ENCODE measurements at places on chromosomes 7 and 10.

DNA sequence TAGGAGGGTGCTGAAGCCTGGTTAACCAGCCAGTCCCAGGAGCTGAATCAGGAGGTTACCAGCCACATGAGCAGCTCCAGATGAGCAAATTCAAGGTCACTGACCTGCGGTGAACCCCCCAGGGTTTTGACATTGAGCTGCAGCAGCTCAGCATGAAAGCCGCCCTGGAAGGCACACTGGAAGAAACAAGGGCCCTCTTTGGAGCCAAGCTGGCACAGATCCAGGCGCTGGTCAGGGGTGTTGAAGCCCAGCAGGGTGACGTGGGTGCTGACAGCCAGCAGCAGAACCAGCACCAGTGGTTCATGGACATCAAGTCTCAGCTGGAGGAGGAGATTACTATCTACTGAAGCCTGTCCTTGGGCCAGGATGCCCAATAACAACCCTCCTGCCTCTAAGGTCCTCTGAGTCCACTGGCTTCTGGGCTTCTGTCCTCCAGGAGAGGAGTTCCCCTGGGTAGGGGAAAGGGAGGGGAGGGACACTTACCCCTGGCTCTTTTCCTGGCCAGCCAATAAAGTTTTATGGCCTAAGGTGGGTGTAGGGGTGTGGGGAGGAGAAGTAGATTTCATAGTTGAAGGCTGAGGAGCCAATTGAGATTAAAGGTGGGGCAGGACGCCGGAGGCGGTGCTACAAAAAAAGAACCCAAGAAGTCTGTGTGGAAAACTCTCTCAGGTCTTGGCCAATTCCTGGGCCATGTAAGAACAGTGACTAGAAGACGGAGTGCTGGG lies 29.4 kb upstream of the ATOH7 start:
- no peak for DNase-seq

DNA sequence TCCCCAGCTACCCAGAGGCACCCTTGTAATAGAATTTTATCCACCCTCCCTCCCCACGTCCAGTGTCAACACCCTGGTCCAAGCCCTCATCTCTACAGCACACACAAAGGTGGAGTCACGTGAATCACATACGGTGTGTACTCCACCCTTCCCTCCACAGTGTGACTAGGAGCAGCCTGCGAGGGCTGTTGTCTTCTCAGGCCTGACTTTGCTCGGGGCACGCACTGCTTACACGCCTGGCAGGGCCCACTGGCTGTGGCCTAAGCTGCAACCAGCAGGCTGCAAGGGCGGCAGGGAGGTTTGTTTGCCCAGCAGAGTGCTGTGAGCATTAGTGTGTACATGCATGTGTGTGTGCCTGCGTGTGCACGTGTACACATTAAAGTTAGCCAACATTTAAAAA lies 93.7 kb downstream of the COBL start:
- DNase-seq: no peak

DNA sequence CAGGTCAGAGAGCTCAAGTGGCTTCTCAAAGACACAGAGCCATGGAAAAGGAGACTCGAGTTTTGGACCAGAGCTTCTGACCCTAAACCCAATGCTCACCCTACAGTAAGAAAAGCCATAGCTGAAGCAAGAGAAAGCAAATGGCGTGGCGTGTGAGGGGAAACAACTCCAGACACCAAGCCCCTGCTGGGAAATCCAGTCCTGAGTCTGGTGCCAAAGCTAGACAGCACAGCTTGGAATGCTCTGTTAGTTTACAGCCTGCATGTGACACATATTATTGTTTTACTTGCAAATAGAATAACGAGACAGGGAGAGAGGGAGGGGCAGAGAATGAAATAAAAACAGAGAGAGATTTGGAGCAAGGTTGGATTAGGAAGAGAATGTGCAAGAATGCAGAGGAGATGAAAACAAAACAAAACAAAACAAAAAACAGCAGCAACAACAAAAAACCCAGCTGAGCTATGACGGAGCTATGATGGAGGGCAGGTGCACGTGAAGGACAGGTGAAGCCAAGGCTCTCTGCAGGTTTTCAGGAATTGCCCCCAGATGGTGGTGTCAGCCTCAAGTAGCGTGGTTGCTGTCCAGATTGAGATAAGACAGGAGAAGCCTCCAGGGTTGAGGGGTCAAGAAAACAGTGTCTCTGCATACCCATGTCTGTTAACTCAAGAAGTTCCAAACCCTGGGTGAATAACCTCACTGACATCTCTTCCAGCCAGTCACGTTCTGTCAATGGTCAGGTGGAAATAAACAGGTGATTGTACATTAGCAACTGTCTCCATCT lies 69.7 kb upstream of the LRRC18 start:
- DNase-seq: no peak

GRCh38 chr7:101453617-101454016 lies 90.9 kb downstream of the COL26A1 start:
- DNase-seq: peak; percentile 36

GRCh38 chr7:139620676-139621344 lies 97.3 kb downstream of the CLEC2L start:
- peak; percentile 16 for DNase-seq

DNA sequence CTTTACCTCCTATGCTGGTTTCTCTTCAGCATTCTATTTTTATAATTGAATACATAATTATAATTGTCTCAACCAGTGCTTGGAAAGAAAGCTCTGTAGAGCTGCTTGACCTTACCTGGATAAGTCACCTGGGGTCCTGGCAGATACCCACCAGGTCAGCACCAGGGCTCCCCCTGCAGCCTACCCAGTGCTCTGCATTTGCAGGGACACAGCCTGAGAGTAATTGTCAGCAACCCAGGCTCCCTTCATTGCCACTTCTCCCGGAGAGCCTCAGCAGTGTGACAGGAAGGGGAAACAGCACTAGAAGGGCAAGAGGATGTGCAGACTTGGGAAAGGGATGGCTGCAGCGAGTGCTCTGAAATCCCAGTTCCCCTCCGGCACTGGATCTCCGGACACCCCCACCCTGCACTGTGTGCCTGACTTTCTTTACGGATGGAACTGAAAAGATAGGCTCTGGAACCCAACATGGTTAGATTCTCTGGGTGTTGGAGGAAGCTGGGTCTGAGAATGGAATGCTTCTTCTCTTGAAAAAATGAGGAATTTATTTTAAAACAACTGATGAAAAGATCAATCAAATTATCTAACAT lies 11.4 kb upstream of the PAX4 start:
- DNase-seq: no peak

- DNase-seq: no peak
Measured at GRCh38 chr7:67950321-67951083, 953.9 kb downstream of the TYW1 start.

- DNase-seq: no peak
Measured at GRCh38 chr7:1058821-1059199, 14.5 kb downstream of the GPR146 start.

GRCh38 chr10:50653142-50653541 lies 29.4 kb upstream of the SGMS1 start:
- DNase-seq: peak; percentile 63

DNA sequence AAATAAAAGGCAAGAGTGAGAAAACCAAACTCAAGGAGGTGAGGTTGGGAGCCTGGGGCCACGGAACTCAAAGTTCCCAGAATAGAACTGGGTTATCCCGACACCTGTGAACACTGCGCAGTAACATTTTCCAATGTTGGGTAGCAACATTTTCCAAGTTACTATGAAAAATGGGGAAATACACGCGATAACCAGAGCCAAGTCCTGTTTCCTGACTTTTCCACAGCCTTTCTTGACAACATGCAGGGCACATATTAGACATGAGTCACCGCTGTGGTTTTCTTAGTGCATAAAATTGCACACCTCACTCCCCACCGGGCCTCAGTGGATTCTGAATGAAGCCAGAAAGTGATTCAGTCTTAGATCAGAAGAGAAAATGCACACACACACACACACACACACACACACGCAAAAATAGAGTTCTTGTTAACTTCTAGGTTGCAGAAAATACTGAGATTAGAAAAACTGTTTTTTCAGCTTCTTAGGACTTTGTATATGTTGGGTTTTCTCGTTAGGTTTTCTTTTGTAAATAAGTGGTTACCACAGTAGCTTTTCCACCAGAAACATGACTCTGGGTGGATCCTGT lies 70.0 kb downstream of the CAMK1D start:
- DNase-seq: peak; percentile 91

DNA sequence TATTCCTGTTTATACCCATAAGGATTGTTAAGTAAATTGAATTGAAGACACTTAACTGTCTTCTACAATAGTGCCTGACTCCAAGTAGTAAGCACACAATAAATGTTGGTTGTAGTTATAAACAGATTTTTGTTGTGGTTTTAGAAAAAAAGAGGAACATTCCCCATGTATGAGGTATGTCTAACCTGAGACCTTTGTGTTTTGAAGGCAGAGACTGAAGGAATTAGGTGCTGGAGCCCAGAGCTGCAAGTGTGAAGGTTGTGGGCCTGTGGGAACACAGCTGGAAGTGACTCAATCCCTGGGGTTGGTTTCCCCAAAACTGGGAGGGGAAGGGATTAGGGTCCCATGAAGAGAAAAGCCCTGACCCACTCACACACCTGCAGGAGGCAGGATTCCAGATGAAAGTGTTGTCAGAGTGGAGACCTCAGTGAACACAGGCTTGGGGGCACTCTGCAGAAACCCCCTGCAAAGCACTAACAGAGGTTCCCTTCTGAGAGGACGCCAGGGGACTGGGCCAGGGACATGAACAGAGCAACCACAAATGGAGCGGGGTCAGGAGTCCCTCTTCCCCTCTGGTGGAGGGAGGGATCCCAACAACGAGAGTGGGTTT lies 265.1 kb upstream of the KLF14 start:
- peak; percentile 27 for DNase-seq

DNA sequence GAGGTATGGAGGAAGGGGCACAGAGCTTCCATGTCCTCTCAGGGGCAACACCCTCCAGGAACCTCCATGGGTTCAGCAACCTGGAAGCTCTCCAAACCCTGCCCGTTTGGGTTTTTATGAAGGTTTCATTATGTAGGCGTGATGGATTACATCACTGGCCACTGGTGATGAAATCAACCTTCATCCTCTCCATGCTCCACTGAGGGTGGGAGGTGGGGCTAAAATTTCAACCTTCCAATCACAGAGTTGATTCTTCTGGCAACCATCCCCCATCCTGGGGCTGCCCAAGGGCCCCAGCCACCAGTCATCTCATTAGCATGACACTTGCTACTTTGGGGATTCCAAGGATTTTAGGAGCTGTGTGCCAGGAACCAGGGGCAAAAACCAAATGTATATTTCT lies 90.1 kb downstream of the TEX36 start:
- no peak for DNase-seq

DNA sequence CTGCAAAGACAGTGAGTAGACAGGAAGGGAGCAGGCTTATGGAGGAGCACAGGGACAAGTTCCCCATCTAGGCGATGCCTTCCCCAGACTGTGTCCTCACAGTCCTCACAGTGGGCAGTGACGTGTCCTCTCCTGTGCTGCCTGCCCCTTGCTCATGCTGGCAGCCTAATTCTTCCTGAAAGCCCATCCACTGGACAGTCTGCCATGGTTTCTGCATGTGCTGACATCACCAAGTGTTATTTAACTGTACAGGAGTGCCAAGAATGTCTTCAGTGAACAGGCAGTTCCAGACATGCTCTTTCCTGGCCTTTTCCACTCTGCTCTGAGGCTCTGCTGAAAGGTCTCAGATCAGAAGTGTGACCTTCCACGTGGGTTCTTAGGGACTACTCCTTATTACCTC lies 54.1 kb downstream of the ZNF248 start:
- DNase-seq: no peak

DNA sequence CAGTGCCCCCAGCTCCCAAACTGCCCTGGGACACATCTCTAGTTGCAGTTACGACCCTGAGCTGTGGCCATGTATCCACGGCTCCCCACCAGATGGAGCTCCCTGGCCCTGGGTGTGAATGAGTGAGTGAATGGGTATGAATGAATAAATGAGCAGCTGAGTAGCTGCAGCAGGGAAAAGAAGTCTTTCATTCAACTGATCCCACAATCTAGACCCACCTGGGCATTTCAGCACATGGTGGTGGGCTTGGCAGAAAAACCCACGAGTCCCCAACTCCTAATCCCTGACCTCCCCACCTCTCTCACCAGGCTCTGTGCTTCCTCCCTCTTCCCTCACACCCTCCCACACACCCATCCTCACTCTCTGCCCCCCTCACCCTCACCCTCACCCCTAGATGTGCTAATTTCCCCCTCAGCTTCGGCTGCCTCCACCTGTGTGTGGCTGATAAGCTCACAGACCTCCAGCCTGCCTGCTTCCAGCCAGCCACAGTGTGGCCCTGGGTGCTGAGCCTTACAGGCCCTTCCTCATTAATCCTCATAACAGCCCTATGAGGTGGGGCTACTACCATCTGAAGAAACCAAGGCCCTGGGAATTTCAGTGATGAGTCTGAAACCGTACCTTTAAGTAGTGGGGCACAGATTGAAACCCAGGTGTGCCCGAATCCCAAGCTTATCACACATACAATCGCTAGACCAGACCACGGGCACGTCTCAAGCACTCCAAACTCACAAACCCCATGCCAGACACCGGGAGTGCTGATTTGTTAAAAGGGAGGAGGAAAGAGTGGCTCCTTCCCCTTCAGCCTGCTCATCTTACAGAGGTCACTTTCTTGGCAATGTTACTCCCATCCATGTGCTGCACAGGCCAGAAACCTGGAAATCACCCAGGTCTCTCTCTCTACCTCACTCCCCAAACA lies 2.2 kb upstream of the ATP6V1F start:
- peak; percentile 63 for DNase-seq

DNA sequence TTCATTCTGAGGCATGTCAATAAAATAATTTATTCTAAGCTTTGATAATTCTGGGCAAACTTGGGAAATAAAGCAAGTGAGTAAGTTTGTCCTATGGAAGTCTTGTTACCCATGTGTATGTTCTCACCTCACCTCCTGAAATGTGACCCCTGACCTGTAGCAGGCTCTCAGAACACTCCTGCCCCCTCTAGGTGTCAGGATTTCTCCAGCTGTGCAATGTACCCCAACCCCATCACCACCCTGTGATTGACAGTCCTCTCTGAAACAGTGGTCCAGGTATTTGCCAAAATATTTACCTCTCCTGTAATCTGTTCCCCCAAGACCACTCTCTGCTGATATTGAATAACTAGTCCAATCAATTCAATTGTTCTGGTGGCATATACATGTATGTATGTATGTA lies 122.6 kb upstream of the PTER start:
- DNase-seq: no peak

GRCh38 chr7:151057506-151057988 lies at the start of gene CDK5:
CDK5 (minus strand) TSS chr7:151057897; CDS start chr7:151057848, 49 bp downstream.
- DNase-seq: no peak

- DNase-seq: no peak
Measured at GRCh38 chr10:126204320-126204719, 184.0 kb downstream of the ADAM12 start.

- DNase-seq: no peak
Measured at GRCh38 chr10:14567421-14567820, 207.3 kb downstream of the FAM107B start.

- no peak for DNase-seq
Measured at GRCh38 chr7:106597014-106597413, 63.9 kb downstream of the CCDC71L start.

GRCh38 chr7:112887337-112887736 lies 97.1 kb upstream of the TMEM168 start:
- no peak for DNase-seq

Measured in fibroblast of lung (primary cell).